NCI-H446 (cell line): ENCODE measurements at places on chromosomes 1 and 21.

- no peak for DNase-seq
Observed at GRCh38 chr1:27122652-27123051, 32.3 kb downstream of the SLC9A1 start.

GRCh38 chr1:44831516-44831915 lies 11.5 kb downstream of the PTCH2 start:
- DNase-seq = no peak

GRCh38 chr1:179779645-179780272 lies 36.7 kb downstream of the FAM163A start:
- no peak for DNase-seq

DNA sequence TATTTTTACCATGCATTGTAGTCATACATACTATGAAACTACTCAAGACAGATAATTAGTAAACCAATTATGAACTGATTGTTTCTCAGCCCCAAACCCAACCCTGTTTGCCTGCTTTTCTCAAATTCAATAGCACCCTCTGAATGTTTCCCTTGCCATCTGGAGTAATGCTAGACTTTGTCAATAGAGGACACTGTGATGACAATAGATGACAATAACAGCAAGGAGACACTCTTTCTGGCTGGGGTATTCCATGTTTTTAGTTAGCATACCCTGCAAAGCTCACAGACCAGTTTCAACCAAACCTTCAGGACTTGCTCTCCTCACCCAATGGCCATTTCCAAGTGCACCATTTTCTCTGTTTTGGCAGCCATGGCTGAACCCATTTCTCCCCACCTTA lies 108.5 kb upstream of the LRRC7 start:
- no peak for DNase-seq

DNA sequence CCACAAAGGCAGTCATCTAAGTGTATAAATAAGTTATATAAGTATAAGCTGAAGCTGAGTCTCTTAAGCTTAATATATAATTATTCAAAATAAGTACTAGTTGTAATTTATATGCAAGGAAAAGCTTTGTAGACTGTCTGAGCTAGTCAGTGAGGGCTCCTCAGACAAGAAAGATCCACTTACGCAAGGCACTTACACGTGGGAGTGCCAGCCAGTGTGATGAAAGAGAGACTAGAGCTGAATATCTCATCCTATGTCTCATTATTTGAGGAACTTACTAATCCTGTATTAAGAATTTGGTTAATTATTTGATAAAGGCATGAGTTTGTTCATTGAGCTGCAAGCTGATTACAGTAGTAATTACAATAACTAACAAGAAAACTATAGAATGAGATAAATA lies 146.9 kb downstream of the PDE4B start:
- no peak for DNase-seq

GRCh38 chr1:217097819-217098218 lies 374.6 kb upstream of the ESRRG start:
- DNase-seq = no peak

DNA sequence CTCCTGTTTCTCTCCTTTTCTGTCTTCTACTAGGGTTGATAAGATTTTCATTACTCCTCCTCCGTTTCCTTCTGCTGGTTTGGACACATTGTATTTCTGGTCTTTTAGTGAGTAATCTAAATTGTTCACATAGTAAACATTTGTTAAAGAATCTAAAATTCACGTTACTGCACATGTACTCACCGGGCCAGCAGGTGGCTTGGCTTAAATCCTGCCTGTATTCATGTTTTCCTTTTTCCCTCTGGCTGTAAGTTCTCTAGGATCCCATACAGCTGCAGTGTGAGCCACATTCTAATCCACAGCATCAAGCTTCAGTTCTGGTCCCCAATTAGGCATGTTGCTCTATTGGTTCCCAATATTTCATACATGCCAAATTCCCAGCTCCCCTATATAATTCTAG lies 958.3 kb downstream of the ADGRL2 start:
- DNase-seq = no peak

GRCh38 chr1:179369751-179370341 lies 4.1 kb downstream of the AXDND1 start:
- peak; percentile 42 for DNase-seq

DNA sequence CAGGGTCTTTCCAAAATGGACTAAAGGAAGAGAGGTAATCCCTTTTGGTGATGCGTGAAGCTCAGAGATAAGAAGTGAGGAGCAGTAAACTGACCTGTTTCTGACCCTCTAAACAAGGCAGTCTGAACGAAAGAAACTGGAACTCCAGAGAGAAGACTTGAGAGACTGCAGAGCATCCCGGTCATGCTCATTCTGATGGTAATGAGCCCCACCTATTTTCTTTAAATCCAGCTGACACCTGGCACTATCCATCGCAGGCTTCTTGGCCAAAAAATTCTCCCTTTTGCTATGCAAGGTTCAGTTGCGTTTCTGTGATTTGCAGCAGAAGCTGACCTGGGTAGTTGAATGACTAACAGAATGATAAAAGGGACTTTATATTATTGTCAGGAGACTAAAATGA lies 105.9 kb upstream of the KCNK2 start:
- DNase-seq = no peak

DNA sequence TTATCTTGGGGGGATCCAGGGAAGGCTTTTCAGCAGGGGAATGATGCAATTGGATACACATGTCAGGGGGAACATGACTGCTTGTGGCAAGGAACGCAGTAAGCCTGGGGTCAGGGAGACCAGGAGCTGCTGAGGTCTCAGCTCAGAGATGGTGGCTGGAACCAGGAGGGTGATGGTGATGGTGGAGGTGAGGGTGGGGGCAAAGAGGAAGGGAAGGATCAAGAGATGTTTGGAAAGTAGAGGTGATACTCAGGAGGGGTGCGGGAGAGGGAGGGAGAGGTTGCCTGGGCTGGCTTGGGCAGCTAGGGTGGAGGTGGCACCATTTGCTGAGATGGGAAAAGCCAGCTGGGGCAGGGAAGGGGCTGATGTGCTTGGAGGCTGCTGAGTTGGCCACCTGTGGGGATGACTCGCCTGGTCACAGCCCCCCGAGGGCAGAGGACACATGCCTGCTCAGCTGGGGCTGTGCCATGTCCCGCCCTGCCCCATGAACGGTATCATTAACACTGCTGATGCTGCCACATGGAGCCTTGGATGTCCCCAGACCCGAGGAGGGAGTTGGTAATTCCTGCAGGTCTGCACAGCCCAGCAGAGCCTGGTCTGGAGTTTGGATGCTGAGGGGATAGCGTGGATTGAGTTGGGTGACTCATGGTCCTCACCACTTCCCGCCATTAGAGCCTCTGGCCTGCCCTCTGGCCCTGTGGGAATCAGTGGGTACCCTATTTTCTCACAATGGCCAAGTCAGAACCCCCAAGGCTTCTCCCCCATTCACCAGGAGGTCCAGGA lies 6.3 kb upstream of the PADI1 start:
- no peak for DNase-seq
